ENCODE measurements at places on chromosomes 4 and X. TPM values are rescaled to one million over a fixed set of nuclear protein-coding genes. Genes with fewer than 3 reads are reported as not detected.

Gene AWAT1
- polyA plus RNA-seq, result 0.18 TPM

Gene F8A3
- 4.4 TPM for polyA plus RNA-seq

Gene HSFX3
- not detected for polyA plus RNA-seq

Gene LRRC66
- polyA plus RNA-seq, result 7.8 TPM

Gene RIPPLY1
- 0.81 TPM for polyA plus RNA-seq

Gene POU3F4
- polyA plus RNA-seq, result not detected

Gene CHIC2
- polyA plus RNA-seq, result 25.9 TPM

Gene NUP54
- polyA plus RNA-seq, result 47.1 TPM

Gene MAGEA2B
- polyA plus RNA-seq, result not detected

Gene PHKA1
- 0.67 TPM for polyA plus RNA-seq

Gene RWDD4
- polyA plus RNA-seq, result 20.0 TPM

Gene GPC4
- polyA plus RNA-seq, result 12.4 TPM

Gene RHOXF1
- polyA plus RNA-seq, result 1.2 TPM

Gene ITGB1BP2
- polyA plus RNA-seq, result 3.3 TPM

All from large intestine (tissue), 12 donors.